ENCODE measurements at places on chromosomes 2 and 18. TPM values are rescaled to one million over a fixed set of nuclear protein-coding genes. Genes with fewer than 3 reads are reported as not detected.

DNA sequence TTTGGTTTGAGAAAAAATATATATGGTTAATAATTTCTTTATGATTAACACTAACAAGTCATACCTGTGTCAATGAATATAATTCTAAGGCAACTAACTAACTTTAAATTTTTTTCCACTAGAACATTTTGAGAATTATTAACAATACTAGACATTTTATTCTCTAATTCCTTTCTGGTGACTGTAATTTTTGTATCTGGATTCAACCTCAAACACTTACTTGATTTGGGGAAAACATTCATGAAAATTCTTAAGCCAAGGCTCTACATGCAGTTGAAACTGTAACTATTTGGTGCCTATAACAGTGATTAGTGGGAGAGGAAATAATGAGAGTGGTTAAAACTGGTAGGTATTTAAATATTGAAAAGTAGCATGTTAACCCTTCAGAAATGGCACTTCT is 546.5 kb upstream of the KLHL29 start:
- no peaks in the 10 kb centered on the region for H3K36me3 ChIP-seq
- H3K4me1 ChIP-seq: no peaks in the 10 kb centered on the region
- H3K27me3 ChIP-seq: no peaks in the 10 kb centered on the region
- H3K4me3 ChIP-seq: no peak overlapping the region
- no peak overlapping the region for H3K27ac ChIP-seq
- no peak for DNase-seq

DNA sequence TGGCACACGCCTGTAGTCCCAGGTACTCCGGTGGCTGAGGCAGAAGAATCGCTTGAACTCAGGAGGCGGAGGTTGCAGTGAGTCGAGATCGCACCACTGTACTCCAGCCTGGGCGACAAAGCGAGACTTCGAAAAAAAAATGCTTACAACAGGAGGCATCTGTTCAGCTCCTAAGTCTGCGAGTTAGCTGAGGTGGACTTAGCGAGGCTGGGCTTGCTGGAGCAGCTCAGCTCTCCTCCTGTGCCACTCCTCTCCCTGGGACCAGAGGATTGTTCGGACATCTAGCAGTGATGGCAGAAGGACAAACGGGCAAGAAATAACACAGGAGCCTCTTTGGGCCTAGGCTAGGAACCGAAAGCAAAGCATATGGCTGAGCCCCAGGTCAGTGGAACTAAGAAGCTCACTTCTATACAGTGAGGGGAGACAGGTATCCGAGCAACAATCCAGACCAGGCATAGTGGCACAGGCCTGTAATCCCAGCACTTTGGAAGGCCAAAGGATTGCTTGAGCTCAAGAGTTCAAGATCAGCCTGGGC is 260.1 kb downstream of the GLI2 start:
- H3K4me3 ChIP-seq: no peak overlapping the region
- no peak for DNase-seq
- peaks cover 2% of the 10 kb centered on the region for H3K36me3 ChIP-seq
- no peaks in the 10 kb centered on the region for H3K4me1 ChIP-seq

Gene CCBE1
- 0.32 TPM for total RNA-seq

DNA sequence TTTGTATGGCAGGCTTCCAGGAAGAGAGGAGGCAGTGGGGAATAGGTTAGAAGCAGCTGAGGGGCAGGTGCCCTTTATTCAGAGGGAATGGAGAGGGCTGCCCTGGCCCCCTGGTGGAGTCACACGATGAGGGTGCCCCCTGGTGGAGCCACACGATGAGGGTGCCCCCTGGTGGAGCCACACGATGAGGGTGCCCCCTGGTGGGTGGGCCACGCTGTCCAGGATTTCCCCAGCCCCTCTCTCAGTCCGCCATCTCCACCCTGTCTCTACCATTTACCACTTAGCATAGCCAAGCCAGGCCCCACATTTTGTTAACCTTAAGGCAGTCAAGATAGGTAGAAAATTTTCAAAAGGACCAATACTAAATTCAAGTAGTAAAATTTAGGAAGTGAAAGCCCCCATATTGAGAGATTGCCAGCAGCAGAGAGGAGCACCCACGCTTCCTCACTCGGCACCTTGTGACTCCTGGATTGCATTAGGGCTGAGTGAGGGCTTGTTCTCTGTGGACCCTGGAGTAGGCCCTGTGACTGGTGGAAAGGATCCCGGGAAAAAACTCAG is 10.4 kb upstream of the FAM228A start:
- DNase-seq: no peak
- H3K27me3 ChIP-seq: no peaks in the 10 kb centered on the region
- no peak overlapping the region for H3K27ac ChIP-seq
- no peak overlapping the region for H3K4me3 ChIP-seq
- H3K36me3 ChIP-seq: peaks cover 3% of the 10 kb centered on the region
- no peaks in the 10 kb centered on the region for H3K4me1 ChIP-seq

DNA sequence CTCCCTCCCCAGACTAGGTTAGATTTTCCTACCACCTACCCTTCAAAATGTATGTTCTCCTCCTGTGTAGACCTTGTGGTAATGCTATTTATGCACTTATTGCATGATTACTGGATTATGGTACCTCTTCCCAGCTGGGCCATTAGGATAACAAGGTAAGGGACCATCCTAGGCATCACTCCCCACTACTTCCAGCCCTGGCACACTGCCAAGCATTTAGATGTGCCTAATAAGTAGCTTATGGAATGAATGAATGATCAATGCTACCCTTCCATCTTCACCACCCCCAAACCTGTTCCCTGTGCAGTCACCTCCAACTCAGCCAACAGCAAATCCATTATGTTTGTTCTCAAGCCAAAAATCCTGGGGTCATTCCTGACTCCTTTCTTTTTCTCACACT is 93.4 kb downstream of the C1QL2 start:
- DNase-seq: no peak
- H3K27me3 ChIP-seq: no peaks in the 10 kb centered on the region
- H3K4me1 ChIP-seq: no peaks in the 10 kb centered on the region
- no peak overlapping the region for H3K27ac ChIP-seq
- H3K36me3 ChIP-seq: no peaks in the 10 kb centered on the region

Gene SPTBN1
- total RNA-seq: 246 TPM

DNA sequence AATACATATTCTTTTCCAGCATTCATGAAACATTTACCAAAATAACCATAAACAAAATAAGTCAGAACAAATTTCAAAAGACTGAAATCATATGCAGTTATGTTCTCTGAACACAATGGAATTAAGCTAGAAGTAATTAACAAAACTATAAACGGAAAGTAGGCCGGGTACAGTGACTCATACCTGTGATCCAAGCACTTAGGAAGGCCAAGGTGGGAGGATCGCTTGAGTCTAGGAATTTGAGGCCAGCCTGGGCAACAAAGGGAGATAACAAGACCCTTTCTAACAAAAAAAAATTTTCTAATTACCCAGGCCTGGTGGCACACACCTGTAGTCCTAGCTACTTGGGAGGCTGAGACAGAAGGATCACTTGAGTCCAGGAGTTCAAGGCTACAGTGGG is 14.9 kb downstream of the ATAD2B start:
- H3K27ac ChIP-seq: no peak overlapping the region
- no peaks in the 10 kb centered on the region for H3K27me3 ChIP-seq
- no peaks in the 10 kb centered on the region for H3K36me3 ChIP-seq
- no peak for DNase-seq
- peaks cover 15% of the 10 kb centered on the region for H3K4me1 ChIP-seq

GRCh38 chr2:5938566-5938896 is 246.3 kb downstream of the SOX11 start:
- H3K36me3 ChIP-seq: no peaks in the 10 kb centered on the region
- H3K27ac ChIP-seq: no peak overlapping the region
- no peak overlapping the region for H3K4me3 ChIP-seq
- no peaks in the 10 kb centered on the region for H3K4me1 ChIP-seq

Gene MAP2
- total RNA-seq: 57.6 TPM

Gene PLGLB2
- total RNA-seq: not detected

Gene SLC9A2
- total RNA-seq: not detected

- DNase-seq: no peak
- no peaks in the 10 kb centered on the region for H3K4me1 ChIP-seq
- H3K4me3 ChIP-seq: no peak overlapping the region
- no peaks in the 10 kb centered on the region for H3K36me3 ChIP-seq
- H3K27me3 ChIP-seq: no peaks in the 10 kb centered on the region
These were observed 483.0 kb downstream of the CCDC85A start for GRCh38 chr2:56666777-56667176.

Gene HOXD11
- not detected for total RNA-seq

All from ascending aorta (tissue), 2 donors.